ENCODE measurements at places on chromosomes 7 and 10. TPM values are rescaled to one million over a fixed set of nuclear protein-coding genes. Genes with fewer than 3 reads are reported as not detected.

METTL27 gene
- total RNA-seq = not detected

GRCh38 chr10:113895018-113895417, 40.6 kb downstream of the NHLRC2 start:
- no peak for DNase-seq
- no peaks in the 10 kb centered on the region for H3K27me3 ChIP-seq
- H3K36me3 ChIP-seq = peaks cover 20% of the 10 kb centered on the region
- no peaks in the 10 kb centered on the region for H3K4me1 ChIP-seq
- no peak overlapping the region for H3K4me3 ChIP-seq

HABP2 gene
- not detected for total RNA-seq

- no peak for DNase-seq
- peaks cover 37% of the 10 kb centered on the region for H3K4me1 ChIP-seq
- H3K36me3 ChIP-seq = peaks cover 54% of the 10 kb centered on the region
- H3K27me3 ChIP-seq = no peaks in the 10 kb centered on the region
- H3K4me3 ChIP-seq = peak overlapping the region; percentile 92
- peak overlapping the region; percentile 97 for H3K27ac ChIP-seq
Observed at GRCh38 chr7:100433592-100434296, 2.6 kb downstream of the PPP1R35 start.

SPDYE1 gene
- total RNA-seq = not detected

GRCh38 chr7:36982766-36983165, 258.5 kb upstream of the AOAH start:
- no peak for DNase-seq
- peaks cover 28% of the 10 kb centered on the region for H3K4me1 ChIP-seq
- no peak overlapping the region for H3K27ac ChIP-seq
- no peak overlapping the region for H3K4me3 ChIP-seq
